IMR-90 (cell line): ENCODE measurements at places on chromosomes 2 and 18. TPM values are rescaled to one million over a fixed set of nuclear protein-coding genes. Genes with fewer than 3 reads are reported as not detected.

The EGR4 gene
- not detected in 2 replicates for total RNA-seq

The DOCK10 gene
- 63.6 and 75.3 TPM in 2 replicates for total RNA-seq

The SCYGR4 gene
- not detected in 2 replicates for total RNA-seq

The ECEL1 gene
- total RNA-seq, result not detected in 2 replicates

The UGP2 gene
- total RNA-seq, result 58.8 and 101 TPM in 2 replicates

The TDRD15 gene
- not detected in 2 replicates for total RNA-seq

The CYP26B1 gene
- total RNA-seq, result not detected in 2 replicates

The IL36G gene
- not detected in 2 replicates for total RNA-seq

The BCL11A gene
- 1.1 and 1.7 TPM in 2 replicates for total RNA-seq

- no peak for DNase-seq
Measured at GRCh38 chr2:232523402-232523681, 2.6 kb upstream of the CHRND start.

- peak; percentile 10 for DNase-seq
Measured at GRCh38 chr2:232085826-232086425, 124.4 kb downstream of the DIS3L2 start.

DNA sequence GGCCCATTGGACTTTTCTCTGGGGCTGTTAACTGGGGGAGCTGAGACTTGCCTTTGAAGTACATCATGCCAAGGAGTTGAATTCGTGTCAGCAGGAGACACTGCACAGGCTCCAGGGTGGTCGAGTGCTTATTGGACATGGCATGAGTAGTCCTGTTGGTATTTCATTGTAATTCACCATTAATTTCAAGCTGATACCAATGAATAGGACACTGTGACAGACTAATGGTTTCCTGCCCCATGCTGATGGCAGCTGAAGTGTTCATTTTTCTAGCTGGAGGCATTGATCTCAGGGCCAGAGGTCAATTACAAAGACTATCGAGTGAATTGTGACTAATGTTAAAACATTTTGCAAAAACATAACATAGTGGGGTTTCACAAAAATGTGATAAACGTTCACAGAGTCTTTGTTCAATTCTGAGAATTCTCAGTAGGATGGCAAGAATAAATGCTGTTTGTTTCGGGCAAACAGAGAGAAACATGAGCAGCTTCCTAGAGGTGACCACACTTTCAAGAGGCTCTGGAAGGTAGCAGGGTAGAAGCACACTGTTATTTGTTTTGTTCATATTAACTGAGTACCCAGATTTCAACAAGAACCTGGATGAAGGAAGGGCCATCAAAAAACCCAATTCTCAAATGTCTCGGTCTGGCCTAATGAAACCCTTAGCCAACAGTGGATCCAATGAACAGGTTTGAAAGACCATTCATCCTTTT, 90.6 kb upstream of the ARL4C start:
- peak; percentile 27 for DNase-seq

DNA sequence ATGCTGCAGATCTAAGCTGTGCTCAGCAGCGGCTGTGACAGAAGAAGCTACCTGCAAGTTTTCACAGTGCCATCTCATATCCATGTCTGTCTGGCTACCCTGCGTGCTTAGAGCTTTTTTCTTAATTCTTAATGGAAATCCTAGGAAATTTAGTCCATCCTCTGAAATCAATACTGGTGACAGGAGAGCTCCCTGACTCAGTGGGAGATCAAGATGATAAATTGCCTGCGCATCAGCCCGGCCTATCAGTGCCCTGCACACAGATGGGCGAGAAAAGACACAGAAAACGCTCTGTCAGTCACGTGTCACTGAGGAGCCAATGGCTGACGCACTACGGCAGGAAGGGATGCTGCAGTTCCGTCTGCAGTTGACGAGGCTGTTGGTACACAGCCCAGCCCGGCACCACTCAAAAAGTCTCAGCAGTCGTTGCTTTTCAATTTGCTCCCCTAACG, 819.6 kb upstream of the FSHR start:
- no peak for DNase-seq

GRCh38 chr2:197839856-197840255, 35.5 kb downstream of the PLCL1 start:
- no peak for DNase-seq

GRCh38 chr2:75936311-75936710, 225.6 kb upstream of the GCFC2 start:
- DNase-seq, result no peak

- no peak for DNase-seq
Measured at GRCh38 chr2:113218283-113219091, 44.7 kb downstream of the PSD4 start.

- DNase-seq, result no peak
Measured at GRCh38 chr2:16738361-16739225, 73.0 kb upstream of the CYRIA start.

- no peak for DNase-seq
Measured at GRCh38 chr18:24500217-24500616, 39.8 kb downstream of the HRH4 start.

- DNase-seq, result peak; percentile 45
Measured at GRCh38 chr2:12110074-12110473, 363.6 kb downstream of the LPIN1 start.

- DNase-seq, result no peak
Measured at GRCh38 chr18:49223837-49224529, 236.5 kb downstream of the DYM start.

- peak; percentile 18 for DNase-seq
Measured at GRCh38 chr2:151437630-151438029, 27.9 kb downstream of the RIF1 start.

GRCh38 chr2:136376798-136377211, 258.9 kb upstream of the CXCR4 start:
- no peak for DNase-seq

GRCh38 chr2:192877159-192877558, 682.4 kb upstream of the TMEFF2 start:
- DNase-seq, result no peak

GRCh38 chr2:200616656-200617055, 30.8 kb downstream of the AOX1 start:
- DNase-seq, result peak; percentile 50

GRCh38 chr18:35949090-35949489, 23.4 kb upstream of the RMP24 start:
- DNase-seq, result no peak

DNA sequence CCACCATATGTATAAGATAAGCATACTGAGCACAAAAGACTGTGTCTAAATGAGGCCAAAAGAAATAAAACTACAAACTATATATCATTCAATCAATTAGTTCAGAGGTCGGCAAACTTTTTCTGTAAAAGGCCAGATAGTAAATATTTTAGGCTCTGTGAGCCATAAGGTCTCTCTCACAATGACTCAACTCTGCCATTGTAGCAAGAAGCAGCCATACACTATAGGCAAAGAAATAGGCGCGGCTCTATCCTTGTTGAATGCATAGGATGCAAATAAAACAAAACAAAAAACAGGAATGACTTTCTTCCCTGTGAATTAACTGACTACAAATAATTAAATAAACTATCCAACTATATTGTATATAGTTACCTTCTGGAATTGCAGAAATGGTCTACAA, 8.6 kb upstream of the CCDC88A start:
- no peak for DNase-seq

- DNase-seq, result no peak
Measured at GRCh38 chr2:136131484-136131960, 13.6 kb upstream of the CXCR4 start.

DNA sequence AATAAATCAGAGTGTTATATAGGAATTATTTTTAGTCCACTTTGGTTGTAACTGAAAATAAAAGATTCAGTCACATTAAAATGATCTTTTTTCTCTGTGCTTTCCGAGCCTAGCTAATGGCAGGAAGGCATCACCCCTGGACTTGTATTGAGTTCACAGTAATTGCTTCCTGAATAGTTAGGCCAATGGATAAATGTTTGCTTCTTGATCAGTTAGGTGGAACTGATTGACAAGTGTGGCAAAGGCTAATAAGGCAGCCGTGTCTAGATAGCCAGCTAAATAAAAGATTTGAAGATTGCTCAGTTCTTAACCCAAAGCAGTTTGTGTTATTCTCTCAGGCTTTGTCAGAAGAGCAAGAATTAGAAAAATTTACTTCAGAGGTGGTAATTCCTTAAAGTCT, 20.8 kb downstream of the FAM171B start:
- DNase-seq, result no peak

DNA sequence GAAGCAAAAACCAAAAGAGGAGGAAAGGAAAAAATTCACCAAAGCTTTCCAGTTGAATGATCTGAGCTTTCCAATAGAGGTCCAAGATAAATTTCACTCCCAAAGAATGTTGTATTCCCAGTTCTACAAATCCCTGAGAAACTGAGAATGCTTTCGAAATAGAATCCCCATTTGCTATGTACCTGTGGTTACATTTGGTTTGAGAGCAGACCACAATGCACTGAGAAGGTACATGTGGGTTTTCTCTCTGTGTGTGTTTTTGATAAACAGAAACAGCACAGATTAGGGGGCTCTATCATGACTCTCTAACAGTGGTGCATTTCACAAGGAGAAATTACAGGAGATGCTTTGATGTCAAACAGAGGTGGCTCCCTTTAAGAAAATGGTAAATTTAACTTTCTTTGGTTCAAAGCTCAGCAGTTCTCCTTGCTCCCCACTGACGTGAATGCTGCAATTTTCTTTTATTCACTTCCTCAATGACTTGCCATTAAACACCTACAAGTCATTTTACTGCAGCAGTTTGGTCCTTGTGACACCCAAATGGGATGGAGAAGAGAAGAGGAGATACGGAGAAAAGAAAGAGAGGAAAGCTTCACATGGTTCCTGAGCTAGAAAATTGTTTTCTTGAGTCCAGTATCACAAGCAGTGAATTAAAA, 108.7 kb downstream of the EPHA4 start:
- no peak for DNase-seq

GRCh38 chr2:43467891-43468290, 127.9 kb downstream of the THADA start:
- peak; percentile 63 for DNase-seq

DNA sequence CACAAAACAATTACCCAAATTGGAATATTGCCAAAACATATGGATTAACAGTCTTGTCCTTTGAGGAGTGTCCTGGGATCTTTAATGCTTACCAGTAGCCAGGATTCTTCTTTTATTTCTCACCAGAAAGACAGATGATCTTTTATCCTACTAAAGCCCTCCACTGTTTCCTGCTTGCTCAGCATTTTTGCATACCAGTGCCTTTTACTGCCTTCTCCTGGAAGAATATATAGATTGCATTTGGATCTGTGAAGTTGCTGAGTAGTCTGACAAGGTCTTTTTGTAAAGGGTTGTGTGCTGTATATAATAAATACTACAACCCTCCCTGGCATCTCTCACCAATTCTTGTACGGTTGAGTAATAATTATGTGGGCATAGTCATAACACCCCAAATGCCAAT, 652.2 kb downstream of the LRRTM4 start:
- DNase-seq, result no peak

- DNase-seq, result no peak
Measured at GRCh38 chr2:121705958-121706357, 30.7 kb downstream of the NIFK start.

DNA sequence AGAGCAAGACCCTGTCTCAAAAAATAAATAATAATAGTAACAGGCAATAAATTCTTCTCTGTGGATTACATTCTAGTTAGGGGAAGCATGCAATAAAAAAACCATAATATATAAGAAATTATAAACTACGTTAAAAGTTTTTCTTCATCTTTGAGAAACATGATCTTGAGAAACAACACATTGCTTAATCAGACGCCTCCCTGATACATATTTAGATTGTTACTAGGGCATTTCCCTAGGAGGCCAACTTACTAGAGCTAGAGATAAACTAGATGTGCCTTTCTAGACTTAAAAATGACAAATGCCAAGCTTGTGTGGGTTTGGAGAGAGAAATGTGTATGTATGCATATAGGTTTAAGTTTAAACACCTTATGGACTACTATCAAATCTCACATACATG, 76.3 kb upstream of the GALNT5 start:
- peak; percentile 42 for DNase-seq

- no peak for DNase-seq
Measured at GRCh38 chr2:19758658-19759057, 143.1 kb downstream of the TTC32 start.

DNA sequence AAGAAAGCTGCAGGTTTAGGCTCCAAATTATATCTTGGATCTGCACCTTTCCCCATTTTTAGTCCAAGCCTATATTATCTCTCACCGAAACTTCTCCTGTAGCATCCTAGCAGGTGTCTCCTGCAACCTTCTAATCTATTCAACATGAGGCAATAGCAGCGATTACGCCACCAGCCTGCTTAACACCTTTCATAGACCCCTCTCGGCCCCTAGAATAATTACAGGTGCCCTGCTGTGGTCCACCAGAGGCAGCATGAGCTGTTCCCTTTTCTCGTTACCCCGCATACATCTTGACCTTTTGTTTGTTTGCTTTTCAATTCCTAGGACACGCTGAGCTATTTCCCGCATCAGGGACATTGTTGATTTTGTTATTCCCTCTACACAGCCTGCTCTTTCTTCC, 361.9 kb downstream of the CYRIA start:
- DNase-seq, result no peak

GRCh38 chr2:30373881-30374302, 73.2 kb upstream of the LCLAT1 start:
- peak; percentile 89 for DNase-seq

- DNase-seq, result no peak
Measured at GRCh38 chr2:158969715-158970240, 1.3 kb downstream of the TANC1 start.

DNA sequence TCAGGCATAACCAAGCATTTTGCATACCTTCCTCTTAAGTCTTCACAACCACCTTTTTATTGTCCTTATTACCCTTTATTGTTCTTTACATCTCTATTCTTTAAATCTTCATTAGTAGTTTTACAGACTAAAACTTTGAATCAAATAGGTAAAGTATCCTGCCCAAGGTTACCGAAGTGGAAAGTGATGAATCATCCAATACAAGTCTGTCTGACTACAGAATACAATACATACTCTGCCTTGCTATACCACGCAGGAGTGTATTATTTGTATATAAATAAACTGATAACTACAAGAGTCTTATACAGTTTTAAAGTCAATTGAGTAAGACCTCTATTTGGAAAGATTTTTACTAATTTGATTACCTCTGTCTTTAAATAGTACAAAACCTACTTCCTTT, 196.0 kb downstream of the ZEB2 start:
- DNase-seq, result no peak

DNA sequence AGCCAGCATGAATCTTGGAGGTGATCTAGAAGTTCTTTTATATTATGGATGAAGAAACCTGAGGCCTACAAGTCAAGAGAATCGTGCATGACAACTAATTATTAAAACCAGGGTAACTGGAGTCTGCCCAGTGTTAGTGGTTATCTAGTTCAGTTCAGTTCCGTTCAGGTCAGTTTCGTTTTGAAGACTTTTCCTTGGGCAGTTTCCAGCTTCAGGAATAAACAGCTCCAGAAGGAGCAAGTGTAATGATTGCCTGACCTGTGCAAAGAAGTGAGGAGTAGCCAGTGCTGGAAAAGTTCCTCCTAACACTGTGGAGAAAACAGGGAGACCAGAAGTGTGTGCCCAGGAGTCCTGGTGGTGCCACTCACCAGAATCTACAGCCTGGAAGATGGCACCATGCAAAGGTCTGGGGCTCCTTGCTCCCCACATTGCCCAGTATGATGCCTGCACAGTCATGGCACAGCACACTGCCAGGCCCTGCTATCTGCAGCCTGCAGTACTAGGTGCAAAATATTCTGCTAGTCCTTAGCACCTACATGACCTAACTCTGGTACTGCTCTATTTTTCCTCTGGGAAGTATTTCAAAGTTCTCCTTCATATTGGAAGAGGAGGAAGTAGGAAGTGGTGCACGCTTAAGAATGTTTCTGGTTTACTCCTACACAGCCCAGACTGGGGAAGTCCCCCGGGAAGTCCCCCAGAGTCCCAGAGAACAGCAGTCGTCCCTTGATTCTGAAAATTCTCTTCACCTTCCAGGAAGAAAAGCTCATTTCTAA, 65.8 kb downstream of the SUMO1 start:
- peak; percentile 59 for DNase-seq
